ENCODE measurements at places on chromosomes 2 and 18.

- no peak for DNase-seq
Measured at GRCh38 chr18:21632393-21632792, 20.3 kb downstream of the SNRPD1 start.

GRCh38 chr2:96143848-96144480 lies 1.3 kb downstream of the DUSP2 start:
- peak; percentile 49 for DNase-seq

- no peak for DNase-seq
Measured at GRCh38 chr18:59610546-59611140, 86.6 kb downstream of the CCBE1 start.

DNA sequence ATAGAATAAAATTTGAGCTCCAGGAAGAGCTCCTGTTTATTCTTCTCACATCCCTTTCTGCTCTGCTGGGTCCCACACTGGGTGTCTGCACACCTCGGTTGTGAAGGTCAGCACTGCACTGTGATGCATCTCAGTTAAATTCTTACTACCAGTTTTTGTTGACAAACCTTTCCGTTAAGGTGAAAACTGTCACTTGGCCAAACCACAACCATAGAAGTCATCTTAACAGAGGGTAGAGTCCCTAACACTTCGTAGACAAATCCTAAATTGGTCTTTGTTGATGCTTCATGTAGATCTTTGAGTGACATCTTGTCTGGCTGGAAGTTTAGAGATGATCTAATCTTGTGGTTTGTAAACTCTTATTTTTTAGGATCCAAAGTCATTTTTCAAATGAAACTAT lies 167.4 kb upstream of the MAP3K20 start:
- DNase-seq = no peak

DNA sequence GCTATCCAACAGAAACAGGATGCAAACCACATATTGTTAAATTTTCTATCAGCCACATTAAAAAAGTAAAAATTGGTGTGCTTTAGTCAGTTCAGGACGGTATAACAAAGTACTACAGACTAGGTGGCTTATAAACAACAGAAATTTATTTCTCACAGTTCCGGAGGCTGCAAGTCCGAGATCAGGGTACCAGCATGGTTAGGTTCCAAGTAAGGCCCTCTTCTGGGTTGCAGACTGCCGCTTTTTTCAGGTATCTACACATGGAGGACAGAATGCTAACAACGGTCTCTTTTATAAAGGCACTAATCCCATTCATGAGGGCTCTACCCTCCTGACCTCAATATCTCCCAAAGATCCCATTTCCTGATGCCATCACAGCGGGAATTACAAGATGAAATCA lies 10.5 kb downstream of the SMAD2 start:
- DNase-seq = no peak

- DNase-seq = no peak
Measured at GRCh38 chr2:176089843-176090395, 2.6 kb upstream of the HOXD13 start.

GRCh38 chr2:210862283-210863065 lies 306.1 kb downstream of the CPS1 start:
- no peak for DNase-seq

DNA sequence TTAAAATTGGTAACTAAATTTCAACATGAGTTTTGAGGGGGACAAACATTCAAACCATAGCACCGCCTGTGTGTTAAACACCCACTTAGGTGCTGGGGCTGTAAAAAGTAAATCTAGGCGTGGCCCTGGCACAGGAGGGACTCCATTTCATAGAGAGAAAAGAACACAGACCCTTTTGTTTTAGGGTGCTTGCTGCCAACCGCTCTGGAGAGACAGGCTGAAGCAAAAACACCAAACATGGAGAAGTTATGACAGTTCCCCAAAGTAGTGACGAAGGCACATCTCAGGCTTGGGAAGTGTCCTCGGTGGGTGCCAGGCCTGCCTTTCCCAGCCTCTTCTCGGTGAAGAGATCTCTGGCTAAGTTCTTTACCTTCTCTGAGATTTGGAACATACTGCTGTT lies 5.1 kb downstream of the ACTG2 start:
- no peak for DNase-seq

All from activated CD4-positive, alpha-beta T cell treated with anti-CD3 and anti-CD28 coated beads for 4 hours (primary cell).